ENCODE measurements at places on chromosomes 6 and 20.

GRCh38 chr20:6311841-6312655 lies 189.2 kb upstream of the FERMT1 start:
- DNase-seq: no peak

GRCh38 chr20:39988991-39989390 lies 700.0 kb downstream of the MAFB start:
- no peak for DNase-seq

GRCh38 chr6:140789466-140789865 lies 1343.3 kb upstream of the GJE1 start:
- DNase-seq: no peak

GRCh38 chr6:132910759-132911158 lies 96.4 kb downstream of the RPS12 start:
- DNase-seq: no peak

GRCh38 chr6:30355281-30355680 lies 10.3 kb downstream of the RPP21 start:
- DNase-seq: no peak

DNA sequence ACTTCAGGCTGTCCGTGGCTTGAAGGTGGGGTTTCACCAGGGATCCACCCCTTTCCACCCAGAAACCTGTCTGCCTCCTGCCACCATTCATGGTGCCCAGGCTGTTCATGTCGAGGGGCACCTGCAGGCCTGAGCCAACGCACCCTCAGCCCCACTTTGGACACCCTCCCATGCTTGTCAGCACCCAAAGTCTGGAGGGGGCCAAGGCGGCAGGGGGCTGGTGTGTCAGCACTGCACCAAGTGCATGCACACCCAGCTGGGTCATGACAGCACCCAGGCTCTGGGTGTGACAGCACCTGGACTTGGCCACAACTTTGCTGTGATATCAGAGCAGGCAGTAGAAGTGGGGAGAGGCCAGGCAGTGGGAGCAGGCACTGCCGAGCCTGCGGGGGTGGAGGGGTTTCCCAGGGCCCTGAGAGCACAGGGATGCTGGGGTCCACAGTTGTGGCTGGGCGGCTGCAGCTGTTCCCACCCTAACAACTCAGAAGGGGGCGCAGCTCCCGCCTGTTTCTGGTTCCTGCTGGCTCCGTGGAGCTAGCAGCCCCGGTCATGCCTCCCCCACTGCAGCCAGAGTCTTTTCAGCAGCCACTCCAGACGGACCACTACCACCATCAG lies 33.3 kb upstream of the GRM4 start:
- DNase-seq: no peak

DNA sequence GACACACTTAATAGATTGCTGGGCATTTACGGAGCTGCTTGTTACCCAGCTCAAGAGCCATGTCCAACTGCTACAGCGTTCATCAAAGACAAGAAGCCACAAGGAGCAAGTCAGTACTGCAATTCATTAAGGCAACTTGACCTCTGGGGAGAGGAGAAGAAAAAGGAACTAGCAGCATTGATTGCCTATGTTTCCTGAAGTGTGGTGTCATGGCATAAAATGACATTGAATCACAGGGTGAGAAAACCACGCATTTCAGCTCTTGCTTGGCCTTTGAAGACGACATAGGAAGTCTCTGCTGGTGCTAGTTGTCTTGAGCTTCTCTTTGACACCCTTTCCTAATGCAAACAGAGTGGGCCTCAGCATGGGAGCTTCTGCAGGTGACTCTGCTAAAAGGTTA lies 139.1 kb downstream of the CDH26 start:
- peak; percentile 27 for DNase-seq

GRCh38 chr20:25090492-25091429 lies 8.8 kb upstream of the VSX1 start:
- DNase-seq: peak; percentile 88

DNA sequence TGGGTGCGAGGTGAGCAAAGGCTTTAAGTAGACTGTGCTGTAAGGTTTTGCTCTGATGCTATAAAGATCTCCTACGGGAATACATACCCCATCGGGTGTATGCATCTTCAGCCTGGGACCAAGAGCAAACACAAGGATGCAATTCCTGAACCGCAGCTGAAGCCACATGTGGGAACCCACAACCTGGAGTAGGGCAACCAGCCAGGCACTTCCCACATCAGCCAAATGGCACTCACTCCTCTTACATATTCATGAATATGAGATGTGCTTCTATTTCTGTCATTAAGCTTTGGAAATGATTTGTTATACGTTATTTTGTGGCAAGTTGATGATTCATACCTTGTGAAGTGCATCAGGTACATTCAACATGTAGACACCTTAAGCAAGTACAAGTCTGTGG lies 619.2 kb downstream of the C6orf118 start:
- DNase-seq: no peak

Data from CD8-positive, alpha-beta T cell (primary cell).